NCI-H2029 treated with DMSO at 0.1 percent for 48 hours (cell line): ENCODE measurements at places on chromosomes 3 and 15.

DNA sequence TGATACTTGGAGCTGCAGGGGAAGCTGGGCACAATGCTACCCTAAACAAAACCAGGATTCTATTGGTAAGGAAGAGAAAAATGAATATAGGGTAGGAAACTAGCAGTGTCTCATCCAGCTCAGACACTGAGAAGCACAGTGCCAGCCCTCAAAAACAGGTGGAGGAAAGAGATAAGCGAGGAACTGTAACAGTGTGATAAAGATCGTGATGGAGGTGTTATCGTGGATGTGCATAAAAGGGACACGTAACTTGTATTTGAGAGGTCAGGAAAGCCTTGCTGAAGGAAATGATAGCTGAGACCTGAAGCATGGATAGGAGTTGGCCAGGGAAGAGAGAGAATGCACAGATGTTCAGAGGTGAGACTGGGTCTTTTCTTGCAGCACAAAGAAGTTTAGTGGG lies 27.4 kb downstream of the MIX23 start:
- DNase-seq: no peak

DNA sequence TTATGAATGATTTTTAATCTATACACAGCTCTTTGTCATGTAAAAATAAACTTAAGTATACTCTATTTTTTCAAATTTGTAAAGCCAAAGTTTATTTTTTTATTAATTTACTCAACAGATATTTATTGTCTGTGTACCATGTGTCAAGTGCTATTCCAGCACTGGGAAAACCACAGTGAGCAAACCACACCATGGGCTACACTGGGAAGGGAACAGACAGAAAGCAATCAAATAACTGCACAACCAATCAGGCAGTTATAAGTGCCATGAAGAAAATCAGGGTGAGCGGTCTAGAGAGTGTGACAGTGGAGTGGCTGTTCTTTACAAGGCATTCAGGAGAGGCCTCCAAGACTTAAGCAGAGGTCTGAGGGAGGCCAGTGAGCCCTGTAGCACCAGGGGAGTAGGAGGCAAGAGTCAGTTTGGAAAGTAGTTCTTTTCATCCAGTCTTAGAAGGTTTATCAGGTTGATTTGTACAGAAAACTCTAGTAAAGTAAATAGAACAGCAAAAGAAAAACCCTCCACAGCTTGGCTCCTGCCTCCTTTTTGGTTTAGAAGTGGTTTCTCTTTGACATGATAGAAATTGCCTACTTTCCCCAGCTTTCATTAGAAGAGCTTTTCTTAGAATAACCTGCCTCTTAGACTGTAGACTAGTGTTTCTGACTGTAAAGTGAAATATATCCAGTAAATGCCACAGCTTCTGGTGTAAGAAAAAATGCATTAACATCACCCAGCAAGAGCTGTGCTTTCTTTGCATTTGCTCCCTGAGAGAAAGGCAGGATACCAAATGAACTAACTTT lies 13.7 kb downstream of the EIF2AK4 start:
- DNase-seq: no peak

DNA sequence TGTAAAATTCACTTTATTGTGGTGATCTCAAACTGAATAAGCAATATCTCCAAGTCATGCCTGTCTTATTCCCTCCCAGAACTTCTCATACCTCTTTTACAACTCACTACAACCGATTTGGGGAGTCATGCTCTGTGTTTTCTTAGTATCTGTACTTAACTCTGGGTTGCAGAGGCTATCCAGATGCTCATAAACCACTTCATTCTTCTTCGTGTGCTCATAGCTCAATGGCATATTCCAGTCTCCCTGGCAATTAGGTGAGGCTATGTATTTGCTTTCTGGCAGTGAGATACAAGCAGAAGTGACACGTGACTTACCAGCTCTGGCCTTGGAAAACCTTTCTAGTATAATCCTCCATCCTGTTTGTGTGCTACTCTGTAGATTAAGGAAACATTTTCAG lies 360.9 kb downstream of the ZNF385D start:
- DNase-seq: peak; percentile 19

GRCh38 chr15:38053776-38054175 lies 119.3 kb downstream of the TMCO5A start:
- DNase-seq: no peak

DNA sequence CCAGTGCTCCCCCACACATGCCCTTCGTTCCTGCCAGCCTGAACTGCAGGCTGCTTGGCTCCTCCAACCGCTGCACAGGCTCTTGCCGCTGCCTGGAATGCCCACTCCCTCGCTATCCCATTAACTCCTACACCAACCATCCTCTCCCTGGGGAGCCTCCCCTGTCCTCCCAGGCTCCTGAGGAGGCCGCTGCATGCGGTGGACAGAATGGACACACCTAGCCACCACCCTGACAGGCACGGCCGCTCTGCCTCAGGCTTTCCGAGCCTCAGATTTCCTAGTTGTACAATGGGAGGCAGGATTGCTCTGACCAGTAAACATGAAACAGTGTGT lies 2.3 kb downstream of the PLXNB1 start:
- DNase-seq: no peak

DNA sequence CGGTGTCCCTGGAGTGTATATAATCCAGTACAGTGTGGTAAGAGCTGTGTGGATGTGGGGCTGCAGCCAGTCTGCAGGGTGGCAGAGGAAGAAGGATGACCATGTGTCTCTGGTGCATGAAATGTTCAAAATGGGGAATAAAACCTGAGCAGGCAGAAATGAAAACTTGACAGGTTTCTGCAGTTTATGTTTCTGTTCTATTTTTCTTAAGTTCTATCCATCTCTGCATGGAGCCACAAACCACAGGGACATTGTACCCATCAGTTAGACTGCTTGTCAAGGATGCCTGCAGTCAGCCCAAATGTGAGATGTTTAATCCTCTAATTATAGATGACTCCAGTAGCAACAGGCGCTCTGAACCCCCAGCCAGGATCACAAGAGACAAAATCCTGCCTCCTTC lies 216.7 kb downstream of the IL20RB start:
- DNase-seq: no peak

- DNase-seq: no peak
Observed at GRCh38 chr15:82768414-82769054, 37.3 kb downstream of the FSD2 start.

GRCh38 chr3:6721491-6721890 lies 139.4 kb upstream of the GRM7 start:
- DNase-seq: no peak

- DNase-seq: no peak
Observed at GRCh38 chr15:35023804-35024203, 35.7 kb upstream of the ZNF770 start.

GRCh38 chr3:78283994-78284393 lies 1244.1 kb downstream of the ROBO2 start:
- no peak for DNase-seq

DNA sequence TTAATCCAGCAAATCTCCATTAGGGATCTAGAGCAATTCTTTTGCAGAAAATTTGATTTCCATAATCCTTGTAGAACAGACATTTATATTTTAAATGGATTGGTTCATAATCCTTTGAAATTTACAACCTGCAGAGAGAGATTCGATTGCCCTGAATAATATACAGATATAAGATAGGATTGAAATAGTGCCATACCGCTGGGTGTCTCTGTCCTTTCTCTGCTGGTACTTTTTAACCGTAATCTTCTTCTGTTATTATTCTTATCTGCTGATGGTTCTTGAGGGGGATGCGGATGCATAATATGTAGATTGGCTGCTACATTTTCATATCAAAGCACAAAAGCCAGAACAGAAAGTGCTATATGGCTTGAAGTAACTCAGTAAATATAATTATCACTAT lies 182.2 kb downstream of the CFAP20DC start:
- DNase-seq: no peak

- DNase-seq: no peak
Observed at GRCh38 chr15:89399238-89400115, 64.9 kb upstream of the POLG start.

DNA sequence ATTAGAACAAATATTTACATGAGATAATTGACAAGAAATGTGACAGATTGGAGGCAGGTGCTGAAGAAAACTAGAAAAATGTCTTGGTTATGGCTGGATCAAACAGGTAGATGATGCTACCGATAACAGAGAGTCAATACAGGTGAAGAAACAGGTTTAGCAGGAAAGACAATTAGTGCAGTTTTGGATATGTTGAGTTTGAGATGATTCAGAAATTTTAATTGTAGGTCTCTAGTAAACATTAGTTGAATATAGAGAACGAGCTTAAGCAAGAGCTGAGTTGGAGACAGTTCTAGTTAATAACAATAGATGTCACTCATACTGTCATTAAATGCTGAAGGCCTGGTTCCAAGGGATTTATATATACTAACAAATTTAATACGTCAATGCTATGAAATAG lies 524.4 kb downstream of the NSUN3 start:
- no peak for DNase-seq

- DNase-seq: no peak
Observed at GRCh38 chr3:49413338-49413734, 1.1 kb downstream of the TCTA start.

DNA sequence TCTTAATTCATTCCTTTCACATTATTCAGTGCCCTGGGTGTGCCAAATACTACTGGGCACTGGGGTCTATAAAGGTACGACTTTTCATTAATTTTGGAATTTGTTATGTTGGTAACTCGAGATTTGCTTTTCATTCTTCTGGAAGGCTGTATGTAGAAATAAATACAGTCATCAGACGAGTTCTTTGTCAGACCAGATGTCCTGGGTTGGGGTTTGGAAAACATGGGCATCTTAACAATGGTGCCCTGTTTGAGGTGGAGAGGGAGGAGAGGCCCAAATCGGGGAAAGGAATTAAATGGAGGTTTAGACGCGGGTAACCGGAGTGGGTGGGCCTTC lies 662 bp upstream of the GLCE start:
- DNase-seq: no peak
